Foreskin keratinocyte (primary cell): ENCODE measurements at places on chromosomes 6 and 20. TPM values are rescaled to one million over a fixed set of nuclear protein-coding genes. Genes with fewer than 3 reads are reported as not detected.

Gene C6orf132
- 21.3 and 22.1 TPM in 2 replicates for total RNA-seq

Gene NEU1
- total RNA-seq = 27.7 and 30.8 TPM in 2 replicates

Gene TRERF1
- total RNA-seq = 10.4 and 10.9 TPM in 2 replicates

Gene CRIP3
- total RNA-seq = 0.25 TPM in 1 of 2 replicates, not detected in the other

Gene STX16
- total RNA-seq = 38.2 and 40.9 TPM in 2 replicates

Gene POPDC3
- total RNA-seq = 3.6 and 12.3 TPM in 2 replicates

Gene FILIP1
- total RNA-seq = not detected in 2 replicates

Gene SLC32A1
- not detected in 2 replicates for total RNA-seq

Gene TSBP1
- not detected in 2 replicates for total RNA-seq

Gene CST3
- total RNA-seq = 203 and 226 TPM in 2 replicates

Gene UST
- 11.1 and 13.3 TPM in 2 replicates for total RNA-seq

Gene XKR7
- not detected in 2 replicates for total RNA-seq

Gene LRRC1
- 22.5 and 23.6 TPM in 2 replicates for total RNA-seq

Gene GRM4
- 0.04 and 0.07 TPM in 2 replicates for total RNA-seq

Gene MED23
- 16.0 and 17.9 TPM in 2 replicates for total RNA-seq

Gene SLC17A3
- not detected in 2 replicates for total RNA-seq

Gene SIRPB1
- 0.99 and 1.1 TPM in 2 replicates for total RNA-seq

Gene GPLD1
- 0.03 and 0.07 TPM in 2 replicates for total RNA-seq

Gene HSPA12B
- 0.04 and 0.10 TPM in 2 replicates for total RNA-seq

Gene KCNK16
- total RNA-seq = not detected in 2 replicates

Gene PGC
- total RNA-seq = not detected in 2 replicates

Gene NUDT3
- total RNA-seq = 24.8 and 26.7 TPM in 2 replicates

Gene ELOVL4
- 8.8 and 9.0 TPM in 2 replicates for total RNA-seq

Gene CST5
- total RNA-seq = not detected in 2 replicates

Gene ZNF311
- total RNA-seq = 2.3 and 3.3 TPM in 2 replicates

Gene BHLHE23
- not detected in 2 replicates for total RNA-seq

Gene MKKS
- total RNA-seq = 21.5 and 23.3 TPM in 2 replicates

Gene PNLDC1
- total RNA-seq = 0.07 and 0.75 TPM in 2 replicates

Gene SEL1L2
- total RNA-seq = not detected in 2 replicates

Gene MAPK13
- total RNA-seq = 34.0 and 36.5 TPM in 2 replicates

Gene SCRT2
- total RNA-seq = not detected in 2 replicates

Gene GLYATL3
- not detected in 2 replicates for total RNA-seq

Gene RPRD1B
- total RNA-seq = 17.5 and 18.8 TPM in 2 replicates

Gene GPR63
- total RNA-seq = 2.8 and 3.2 TPM in 2 replicates

Gene MDFI
- 150 and 170 TPM in 2 replicates for total RNA-seq

Gene POLR1C
- 52.8 and 60.9 TPM in 2 replicates for total RNA-seq
